Pancreas (tissue), 10 donors: ENCODE measurements at places on chromosomes 6 and 20. TPM values are rescaled to one million over a fixed set of nuclear protein-coding genes. Genes with fewer than 3 reads are reported as not detected.

GRCh38 chr20:44433751-44434538, 41.7 kb upstream of the TTPAL start:
- no peaks in the 10 kb centered on the region for H3K36me3 ChIP-seq
- H3K27ac ChIP-seq, result no peak overlapping the region
- H3K4me1 ChIP-seq, result no peaks in the 10 kb centered on the region
- no peak for DNase-seq
- H3K4me3 ChIP-seq, result no peak overlapping the region
- H3K27me3 ChIP-seq, result no peaks in the 10 kb centered on the region

DNA sequence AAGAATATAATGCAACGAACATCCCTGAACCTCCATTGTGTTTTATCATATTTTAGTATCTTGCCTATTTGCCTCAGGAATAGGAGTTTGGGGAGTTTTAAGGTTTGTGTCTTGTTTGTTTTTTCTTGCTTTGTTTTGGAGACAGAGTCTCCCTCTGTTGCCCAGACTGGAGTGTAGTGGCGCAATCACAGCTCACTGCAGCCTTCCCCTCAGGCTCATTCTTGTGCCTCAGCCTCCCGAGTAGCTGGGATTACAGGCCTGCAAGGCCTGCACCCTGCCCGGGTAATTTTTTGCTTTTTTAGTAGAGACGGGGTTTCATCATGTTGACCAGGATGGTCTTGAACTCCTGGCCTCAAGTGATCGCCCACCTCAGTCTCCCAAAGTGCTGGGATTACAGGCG, 63.3 kb upstream of the CARMIL1 start:
- no peaks in the 10 kb centered on the region for H3K36me3 ChIP-seq
- H3K4me1 ChIP-seq, result peaks cover 7% of the 10 kb centered on the region
- H3K27me3 ChIP-seq, result no peaks in the 10 kb centered on the region
- no peak overlapping the region for H3K27ac ChIP-seq

MTFR2 gene
- total RNA-seq, result not detected

- H3K27ac ChIP-seq, result no peak overlapping the region
- H3K36me3 ChIP-seq, result no peaks in the 10 kb centered on the region
- H3K4me1 ChIP-seq, result no peaks in the 10 kb centered on the region
- no peak overlapping the region for H3K4me3 ChIP-seq
These were observed 62.0 kb upstream of the PAX1 start for GRCh38 chr20:21643417-21643816.
